ENCODE measurements at places on chromosomes 2 and 18.

DNA sequence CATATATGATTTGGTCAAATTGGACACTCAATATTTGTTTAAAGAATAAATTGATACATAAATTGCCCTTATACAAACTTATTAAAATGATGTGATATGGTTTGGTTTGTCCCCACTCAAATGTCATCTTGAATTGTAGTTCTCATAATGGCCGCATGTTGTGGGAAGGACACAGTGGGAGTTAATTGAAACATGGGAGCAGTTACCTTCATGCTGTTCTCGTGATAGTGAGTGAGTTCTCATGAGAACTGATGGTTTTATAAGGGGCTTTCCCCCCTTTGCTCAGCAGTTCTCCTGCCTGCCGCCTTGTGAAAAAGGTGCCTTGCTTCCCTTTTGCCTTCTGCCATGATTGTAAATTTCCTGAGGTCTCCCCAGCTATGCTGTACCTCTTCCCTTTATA is 34.0 kb upstream of the SLC8A1 start:
- peaks cover 13% of the 10 kb centered on the region for H3K4me1 ChIP-seq
- no peaks in the 10 kb centered on the region for H3K27me3 ChIP-seq
- H3K27ac ChIP-seq: no peak overlapping the region

DNA sequence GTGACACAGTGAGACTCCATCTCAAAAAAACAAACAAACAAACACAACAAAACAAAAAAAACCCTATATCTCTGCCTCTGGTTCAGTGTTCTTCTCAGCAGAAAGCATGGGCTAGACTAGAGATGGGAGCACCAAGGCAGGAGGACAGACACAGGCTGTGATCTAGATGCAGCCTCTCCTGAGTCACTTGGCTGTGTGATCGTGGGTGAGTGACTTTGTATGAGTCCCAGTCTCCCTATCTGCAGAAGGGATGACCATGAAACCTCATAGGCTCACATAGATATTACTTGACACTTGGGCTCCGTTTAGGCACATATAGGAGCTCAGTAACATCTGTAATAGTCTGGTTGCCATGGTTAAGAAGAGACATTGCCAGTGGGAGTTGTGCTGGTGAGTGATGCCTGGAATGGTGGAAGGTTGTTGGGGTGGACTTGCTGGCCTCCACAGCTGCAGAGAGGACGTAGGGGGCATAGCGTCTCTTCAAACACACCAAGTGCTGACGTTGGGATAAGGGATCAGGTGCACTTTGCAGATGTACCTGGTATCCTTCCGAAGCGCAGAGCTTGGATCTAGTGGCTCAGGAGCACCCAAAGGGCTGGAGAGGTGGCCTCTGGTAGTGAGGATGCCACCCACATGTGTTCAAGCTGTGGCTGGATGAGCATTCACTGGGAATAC is 318.9 kb upstream of the HS6ST1 start:
- H3K36me3 ChIP-seq: no peaks in the 10 kb centered on the region
- no peak overlapping the region for H3K27ac ChIP-seq
- no peaks in the 10 kb centered on the region for H3K4me1 ChIP-seq
- H3K4me3 ChIP-seq: no peak overlapping the region
- DNase-seq: peak; percentile 62

DNA sequence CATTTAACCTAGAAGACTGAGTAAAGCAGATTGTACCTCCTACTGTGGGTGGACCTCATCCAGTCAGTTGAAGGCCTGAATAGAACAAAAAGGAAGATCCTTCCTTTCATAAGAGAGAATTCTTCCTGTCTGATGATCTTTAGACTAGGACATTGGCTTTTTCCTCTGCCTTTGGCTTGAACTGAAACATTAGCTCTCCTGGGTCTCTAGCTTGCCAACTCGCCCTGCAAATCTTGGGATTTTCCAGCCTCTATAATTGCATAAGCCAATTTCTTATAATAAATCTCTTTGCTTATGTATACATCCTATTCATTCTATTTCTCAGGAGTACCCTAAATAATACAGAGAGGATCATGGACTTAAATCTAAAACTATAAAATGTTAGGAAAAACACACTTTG is 6.2 kb upstream of the KDSR start:
- no peaks in the 10 kb centered on the region for H3K27me3 ChIP-seq
- H3K4me1 ChIP-seq: peaks cover 5% of the 10 kb centered on the region
- no peaks in the 10 kb centered on the region for H3K36me3 ChIP-seq
- H3K4me3 ChIP-seq: no peak overlapping the region
- no peak for DNase-seq

DNA sequence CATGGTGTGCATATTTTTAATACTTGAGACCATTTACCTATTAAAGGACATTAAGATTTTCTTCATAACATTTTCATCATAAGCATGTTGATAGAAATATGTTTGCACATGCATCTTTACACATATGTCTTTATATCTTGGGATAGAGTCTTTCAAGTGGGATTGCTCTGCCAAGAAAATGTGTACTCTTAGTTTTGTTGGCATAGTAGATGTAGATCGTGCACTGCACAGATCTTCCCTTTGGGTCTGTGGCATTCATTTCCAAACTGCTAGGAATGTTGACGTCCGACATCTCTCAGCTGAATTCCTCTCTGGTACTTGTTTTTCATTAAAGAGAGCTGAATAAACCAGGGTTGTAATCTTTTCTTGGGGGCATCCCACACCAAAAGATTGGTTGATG is 183.2 kb upstream of the RPRM start:
- no peaks in the 10 kb centered on the region for H3K4me1 ChIP-seq
- H3K36me3 ChIP-seq: no peaks in the 10 kb centered on the region
- no peak overlapping the region for H3K27ac ChIP-seq
- H3K27me3 ChIP-seq: no peaks in the 10 kb centered on the region
- DNase-seq: no peak
- H3K4me3 ChIP-seq: no peak overlapping the region

DNA sequence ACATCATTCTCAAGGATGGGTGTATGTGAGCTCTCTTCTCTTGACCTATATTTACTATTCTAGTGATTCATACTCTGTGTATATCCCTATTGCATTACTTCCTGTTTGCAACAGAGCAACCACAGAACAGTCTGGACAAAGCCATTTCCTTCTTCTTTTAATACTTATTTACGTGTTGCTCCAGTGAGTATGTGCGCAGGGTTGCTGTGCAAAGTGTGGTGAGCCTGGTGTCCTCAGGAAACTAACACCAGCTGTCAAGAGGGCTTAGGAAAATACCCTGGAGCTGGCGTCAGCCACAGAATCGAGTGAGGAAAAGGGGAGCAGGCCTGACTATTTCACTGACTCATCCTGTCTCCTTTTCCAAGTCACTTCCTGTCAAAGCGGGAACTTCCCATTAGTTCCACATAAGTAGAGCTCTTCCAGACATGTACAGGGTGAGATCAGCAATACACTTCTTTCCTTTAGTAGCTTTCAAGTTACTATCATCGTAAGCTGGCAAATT is 214.1 kb upstream of the COPS8 start:
- H3K27ac ChIP-seq: peak overlapping the region; percentile 49
- peak; percentile 93 for DNase-seq
- no peak overlapping the region for H3K4me3 ChIP-seq
- H3K4me1 ChIP-seq: peaks cover 37% of the 10 kb centered on the region

DNA sequence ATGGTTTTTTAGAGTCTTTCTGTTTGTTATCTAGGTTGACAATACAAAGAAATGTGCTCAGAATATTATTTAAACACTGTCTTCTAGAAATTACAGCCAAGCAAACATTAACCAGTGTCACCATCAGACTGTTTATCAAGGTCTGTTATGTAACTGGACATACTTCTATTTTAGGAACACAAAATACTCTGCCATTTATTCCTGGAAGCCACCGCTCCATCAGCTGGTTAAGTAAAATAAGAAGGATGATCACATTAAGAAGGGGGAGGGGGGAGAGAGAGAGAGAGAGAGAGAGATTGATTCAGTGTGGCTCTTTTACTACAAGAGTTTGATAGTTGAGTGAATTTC is 47.9 kb downstream of the MBP start:
- H3K27ac ChIP-seq: peak overlapping the region; percentile 84
- peaks cover 74% of the 10 kb centered on the region for H3K4me1 ChIP-seq
- no peaks in the 10 kb centered on the region for H3K27me3 ChIP-seq
- H3K4me3 ChIP-seq: no peak overlapping the region
- DNase-seq: no peak

DNA sequence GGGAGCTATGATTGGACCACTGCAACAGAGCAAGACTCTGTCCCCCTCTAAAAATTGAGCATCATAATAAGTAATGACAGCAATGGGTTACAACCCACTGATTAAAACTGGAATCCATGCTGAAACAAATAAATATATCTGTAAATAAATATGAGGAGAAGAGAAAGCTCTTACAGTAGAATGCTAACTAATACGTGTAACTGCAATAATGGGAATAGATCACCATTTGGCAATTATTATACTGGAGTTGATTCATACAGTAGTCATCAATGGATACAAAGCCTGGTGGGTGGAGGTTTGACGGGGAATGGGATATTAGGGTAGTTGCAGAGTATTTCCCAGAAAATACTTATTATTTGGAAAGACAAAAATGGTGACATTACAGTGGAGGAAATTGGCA is 6.1 kb upstream of the INO80B start:
- H3K36me3 ChIP-seq: no peaks in the 10 kb centered on the region
- DNase-seq: no peak
- no peak overlapping the region for H3K27ac ChIP-seq

GRCh38 chr18:41936471-41937134 is 18.4 kb upstream of the PIK3C3 start:
- H3K4me3 ChIP-seq: no peak overlapping the region
- H3K27me3 ChIP-seq: no peaks in the 10 kb centered on the region
- no peaks in the 10 kb centered on the region for H3K4me1 ChIP-seq
- H3K27ac ChIP-seq: no peak overlapping the region

DNA sequence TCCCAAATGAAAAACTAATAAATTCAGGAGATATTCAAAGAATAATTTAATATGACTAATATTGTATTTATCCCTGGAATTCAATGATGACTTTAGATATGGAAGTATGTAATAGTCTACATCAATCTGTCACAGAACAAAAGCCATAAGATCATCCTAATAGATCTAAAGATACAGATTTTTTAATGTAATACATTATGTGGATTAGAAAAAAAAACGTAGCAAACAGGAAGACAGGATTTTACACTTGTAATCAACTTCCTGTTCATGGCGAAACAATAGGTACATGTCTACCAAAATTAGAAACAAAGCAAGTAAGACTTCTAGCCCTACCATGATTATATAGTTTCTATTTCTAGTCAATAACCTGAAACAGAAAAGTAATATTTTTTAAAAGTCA is 192.2 kb downstream of the TTC32 start:
- no peak overlapping the region for H3K4me3 ChIP-seq
- peaks cover 12% of the 10 kb centered on the region for H3K4me1 ChIP-seq
- no peak overlapping the region for H3K27ac ChIP-seq
- H3K36me3 ChIP-seq: no peaks in the 10 kb centered on the region

DNA sequence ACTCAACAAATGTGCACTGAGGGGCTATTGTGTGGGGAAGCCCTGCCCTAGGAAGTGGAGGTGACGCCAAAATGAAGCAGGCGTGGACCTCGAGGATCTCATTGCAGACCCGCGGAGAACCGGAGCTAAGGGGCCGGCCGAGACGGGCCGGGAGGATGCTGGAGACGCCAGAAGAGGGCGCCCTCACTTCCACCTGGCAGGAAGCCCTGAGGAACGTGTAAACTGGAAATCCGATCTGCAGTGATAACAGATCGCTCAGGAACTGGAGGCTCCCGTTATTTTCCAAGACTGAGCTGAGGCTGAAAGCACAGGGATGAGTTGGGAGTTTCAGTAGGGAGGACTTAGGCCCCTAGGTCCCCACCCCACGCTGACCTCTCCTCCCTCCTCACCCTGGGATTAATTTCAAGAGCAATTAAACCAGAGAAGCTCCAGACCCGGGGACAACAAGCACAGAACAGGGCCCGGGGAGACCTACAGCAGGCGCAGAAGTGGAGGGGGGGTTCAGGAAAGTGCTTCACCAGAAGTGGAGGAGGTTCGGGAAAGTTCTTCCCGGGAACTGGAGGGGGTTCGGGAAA is 7.7 kb upstream of the COL6A3 start:
- no peak overlapping the region for H3K4me3 ChIP-seq
- peaks cover 10% of the 10 kb centered on the region for H3K4me1 ChIP-seq
- H3K27me3 ChIP-seq: no peaks in the 10 kb centered on the region
- DNase-seq: peak; percentile 91

DNA sequence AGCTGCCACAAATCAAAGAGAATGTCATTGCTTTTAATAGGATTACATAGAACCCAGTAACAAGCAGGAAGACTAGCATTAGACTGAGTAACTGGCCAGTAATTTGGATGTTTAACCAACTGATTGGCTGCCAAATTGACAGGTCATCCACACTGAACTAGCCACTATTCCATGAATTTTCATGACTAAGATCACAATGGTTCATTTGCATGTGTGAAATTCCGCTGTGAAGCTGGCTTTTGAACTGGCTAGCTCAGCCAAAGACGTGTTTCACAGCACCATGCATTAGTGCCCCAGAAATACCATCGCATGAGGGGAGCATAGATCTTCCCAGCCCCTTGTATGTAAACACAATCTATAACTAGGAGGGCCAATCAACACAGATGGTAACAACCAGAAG is 649.8 kb downstream of the ARHGAP15 start:
- H3K4me3 ChIP-seq: no peak overlapping the region
- no peak overlapping the region for H3K27ac ChIP-seq
- no peaks in the 10 kb centered on the region for H3K4me1 ChIP-seq
- no peak for DNase-seq
- no peaks in the 10 kb centered on the region for H3K36me3 ChIP-seq
- no peaks in the 10 kb centered on the region for H3K27me3 ChIP-seq

DNA sequence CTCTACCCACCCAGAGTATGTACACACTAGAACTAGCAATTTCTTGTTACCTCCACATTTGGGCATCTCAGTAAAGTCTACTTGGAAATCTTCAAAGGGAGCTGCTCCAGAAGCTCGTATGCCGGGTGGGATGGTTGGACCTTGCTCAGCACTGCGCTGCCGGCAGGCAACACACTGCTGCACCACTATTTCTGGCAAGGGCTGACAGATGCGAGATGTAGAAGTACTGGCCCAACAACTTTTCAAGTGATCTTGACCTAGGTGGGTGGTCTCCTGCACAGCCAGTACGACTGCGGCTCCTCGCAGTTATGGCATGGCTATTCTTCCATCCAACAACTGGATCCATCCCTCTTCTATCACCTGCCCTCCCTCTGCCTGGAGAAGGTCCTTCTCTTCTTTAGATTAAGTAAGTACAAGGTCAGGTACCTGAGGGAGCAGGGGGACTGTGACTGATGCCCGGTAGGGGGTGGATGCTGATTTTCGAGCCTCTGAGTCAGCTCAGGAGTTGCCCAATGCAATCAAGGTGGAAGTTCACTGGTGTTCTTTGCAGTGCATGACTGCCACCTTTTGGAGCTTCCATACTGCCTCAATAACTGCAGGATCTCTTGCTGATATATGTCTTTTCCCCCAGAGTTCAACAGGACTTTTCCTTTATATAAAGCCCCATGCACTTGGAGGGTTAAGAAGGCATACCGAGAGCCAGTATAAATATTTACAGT is 100.4 kb upstream of the SLC1A4 start:
- no peaks in the 10 kb centered on the region for H3K27me3 ChIP-seq
- no peak overlapping the region for H3K4me3 ChIP-seq
- no peaks in the 10 kb centered on the region for H3K4me1 ChIP-seq

GRCh38 chr2:223042704-223043118 is 9.3 kb upstream of the KCNE4 start:
- no peak overlapping the region for H3K4me3 ChIP-seq
- H3K27ac ChIP-seq: no peak overlapping the region
- H3K4me1 ChIP-seq: peaks cover 5% of the 10 kb centered on the region
- DNase-seq: peak; percentile 54

- H3K27ac ChIP-seq: no peak overlapping the region
- H3K4me3 ChIP-seq: no peak overlapping the region
- DNase-seq: no peak
- no peaks in the 10 kb centered on the region for H3K4me1 ChIP-seq
- H3K36me3 ChIP-seq: no peaks in the 10 kb centered on the region
- no peaks in the 10 kb centered on the region for H3K27me3 ChIP-seq
Observed at GRCh38 chr2:170284205-170284604, 106.3 kb downstream of the MYO3B start.
